ENCODE measurements at places on chromosomes 2 and 18. TPM values are rescaled to one million over a fixed set of nuclear protein-coding genes. Genes with fewer than 3 reads are reported as not detected.

The RBM43 gene
- polyA plus RNA-seq, result 2.3 TPM

The UGT1A4 gene
- polyA plus RNA-seq, result not detected

The RNF144A gene
- polyA plus RNA-seq, result 9.4 TPM

The CAPN14 gene
- polyA plus RNA-seq, result 0.08 TPM

The PGAP1 gene
- 3.1 TPM for polyA plus RNA-seq

The LCT gene
- polyA plus RNA-seq, result under 0.01 TPM

The TRIP12 gene
- 12.2 TPM for polyA plus RNA-seq

The TMEM163 gene
- polyA plus RNA-seq, result 25.2 TPM

The KDM3A gene
- 15.4 TPM for polyA plus RNA-seq

The GNAL gene
- 0.70 TPM for polyA plus RNA-seq

The NAPG gene
- polyA plus RNA-seq, result 11.1 TPM

The VSNL1 gene
- polyA plus RNA-seq, result 0.46 TPM

The RTP5 gene
- 0.19 TPM for polyA plus RNA-seq

The NAT8 gene
- 0.09 TPM for polyA plus RNA-seq

The SLC4A3 gene
- 10.2 TPM for polyA plus RNA-seq

The CCDC102B gene
- 1.8 TPM for polyA plus RNA-seq

The NPAS2 gene
- 35.3 TPM for polyA plus RNA-seq

The HAT1 gene
- 20.1 TPM for polyA plus RNA-seq

The SLC5A6 gene
- polyA plus RNA-seq, result 15.0 TPM

The COL4A3 gene
- 1.6 TPM for polyA plus RNA-seq

The IL1RL2 gene
- 0.47 TPM for polyA plus RNA-seq
